ENCODE measurements at places on chromosomes 5 and 9.

DNA sequence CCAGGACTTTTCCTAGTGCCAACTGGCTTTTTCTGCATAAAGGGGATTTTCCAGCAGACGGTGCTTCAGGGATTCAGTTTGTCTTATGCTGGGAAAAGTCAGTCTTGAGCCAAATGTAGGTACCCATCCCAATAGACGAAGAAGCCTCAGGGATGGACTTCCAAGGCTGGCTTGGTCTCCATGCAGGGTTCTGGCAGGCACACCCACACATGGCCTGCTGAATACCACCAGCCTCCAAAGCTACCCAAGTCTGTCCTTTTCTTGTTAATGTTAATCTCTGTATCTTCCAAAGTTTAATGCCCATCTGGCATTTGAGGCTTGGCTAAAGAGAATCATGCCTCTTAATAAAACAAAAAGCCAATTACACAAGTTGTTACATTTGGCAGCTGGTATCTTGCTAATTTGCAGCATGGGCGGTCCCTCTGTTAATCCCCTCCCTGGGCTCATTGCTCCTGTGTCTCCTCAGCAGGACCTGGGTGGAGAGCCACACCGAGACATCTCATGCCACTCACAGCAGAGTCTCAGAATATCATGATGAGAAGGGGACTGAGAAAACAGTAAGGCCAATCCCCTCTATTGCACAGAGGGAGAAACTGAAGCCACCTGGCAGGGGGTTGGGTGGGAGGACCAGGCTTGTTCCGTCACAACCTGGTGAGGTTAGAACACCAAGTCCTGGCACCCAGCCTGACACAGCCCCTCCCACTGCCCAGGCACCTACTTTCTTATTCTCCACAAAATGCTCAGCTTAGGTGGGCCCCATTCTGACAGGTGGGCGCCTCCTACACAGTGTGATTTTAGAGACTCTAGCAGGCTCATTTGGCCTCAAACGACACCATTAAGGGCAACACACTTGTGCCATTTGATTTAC lies 243.2 kb downstream of the FSTL4 start:
- DNase-seq, result no peak

GRCh38 chr9:9498128-9498527 lies 1114.7 kb downstream of the PTPRD start:
- DNase-seq, result no peak

GRCh38 chr5:136769900-136770684 lies 404.7 kb upstream of the TRPC7 start:
- peak; percentile 5 for DNase-seq

DNA sequence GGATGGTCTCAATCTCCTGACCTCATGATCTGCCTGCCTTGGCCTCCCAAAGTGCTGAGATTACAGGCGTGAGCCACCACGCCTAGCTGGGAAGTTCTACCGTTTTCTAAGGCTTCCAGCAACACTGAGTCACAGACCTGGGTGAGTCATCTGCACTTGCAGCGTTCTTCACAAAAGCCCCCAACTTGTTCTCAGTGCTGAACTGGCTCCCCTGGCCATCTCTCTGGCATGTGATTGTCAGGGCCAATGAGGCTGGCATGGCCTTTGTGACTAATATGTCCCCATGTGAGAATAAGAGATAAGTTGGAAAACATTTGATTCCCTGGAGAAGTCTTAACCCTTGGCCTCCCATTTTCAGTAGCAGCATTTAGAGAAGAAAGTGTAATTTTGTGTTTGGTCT lies 124.4 kb downstream of the WDR41 start:
- no peak for DNase-seq

GRCh38 chr5:22611327-22611726 lies 241.8 kb downstream of the CDH12 start:
- no peak for DNase-seq

DNA sequence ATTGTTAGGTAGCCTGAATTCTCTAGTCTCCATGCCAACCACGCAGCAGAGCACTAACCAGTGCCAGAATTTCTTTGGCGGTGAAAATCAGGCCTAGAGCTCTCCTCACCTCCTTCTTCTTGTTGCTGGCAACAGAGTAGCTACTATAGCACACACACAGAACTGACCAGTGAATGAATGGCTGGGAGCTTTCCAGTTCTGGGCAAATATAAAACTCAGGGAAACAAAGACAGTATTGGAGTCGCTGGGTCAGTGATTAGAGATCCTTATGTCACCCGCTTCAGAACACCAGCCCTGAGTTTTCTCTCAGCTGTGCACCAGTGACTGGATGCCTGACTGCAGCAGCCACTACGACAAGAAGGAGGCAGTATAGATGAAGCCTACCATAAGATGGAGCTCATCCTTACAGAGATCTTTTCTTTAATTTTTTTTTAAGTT lies 26.9 kb upstream of the FEM1C start:
- DNase-seq, result no peak
